ENCODE measurements at places on chromosomes 6 and 20.

GRCh38 chr20:40431611-40432010 is 257.4 kb downstream of the MAFB start:
- no peak for DNase-seq

DNA sequence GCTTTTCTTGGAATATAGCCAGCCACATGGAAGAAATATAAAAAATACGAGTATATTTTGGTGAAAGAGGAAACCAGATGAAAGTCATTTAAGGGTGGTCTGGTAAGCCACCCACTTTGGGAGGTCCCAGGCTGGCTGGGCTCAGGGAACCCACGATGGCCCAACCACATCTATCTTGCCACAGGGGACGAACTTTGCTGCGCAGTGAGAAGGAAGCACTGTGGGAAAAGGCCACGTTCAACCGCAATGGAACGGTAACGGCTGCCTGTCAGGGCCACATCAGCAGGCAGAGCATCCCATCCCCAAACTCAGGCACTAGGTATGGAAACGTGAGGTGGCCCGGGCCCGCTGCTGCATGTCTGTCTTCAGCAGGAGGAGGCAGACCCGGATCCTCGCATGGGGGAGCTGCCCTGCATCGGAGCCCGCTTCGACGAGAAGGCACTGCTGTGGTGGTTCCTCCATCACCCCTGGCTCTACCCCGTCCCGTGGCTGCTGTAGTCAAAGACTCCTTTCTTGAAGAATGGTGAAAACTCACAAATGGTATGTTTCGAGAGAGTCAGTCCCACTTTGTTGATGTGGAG is 300.4 kb downstream of the KIF16B start:
- DNase-seq = no peak

DNA sequence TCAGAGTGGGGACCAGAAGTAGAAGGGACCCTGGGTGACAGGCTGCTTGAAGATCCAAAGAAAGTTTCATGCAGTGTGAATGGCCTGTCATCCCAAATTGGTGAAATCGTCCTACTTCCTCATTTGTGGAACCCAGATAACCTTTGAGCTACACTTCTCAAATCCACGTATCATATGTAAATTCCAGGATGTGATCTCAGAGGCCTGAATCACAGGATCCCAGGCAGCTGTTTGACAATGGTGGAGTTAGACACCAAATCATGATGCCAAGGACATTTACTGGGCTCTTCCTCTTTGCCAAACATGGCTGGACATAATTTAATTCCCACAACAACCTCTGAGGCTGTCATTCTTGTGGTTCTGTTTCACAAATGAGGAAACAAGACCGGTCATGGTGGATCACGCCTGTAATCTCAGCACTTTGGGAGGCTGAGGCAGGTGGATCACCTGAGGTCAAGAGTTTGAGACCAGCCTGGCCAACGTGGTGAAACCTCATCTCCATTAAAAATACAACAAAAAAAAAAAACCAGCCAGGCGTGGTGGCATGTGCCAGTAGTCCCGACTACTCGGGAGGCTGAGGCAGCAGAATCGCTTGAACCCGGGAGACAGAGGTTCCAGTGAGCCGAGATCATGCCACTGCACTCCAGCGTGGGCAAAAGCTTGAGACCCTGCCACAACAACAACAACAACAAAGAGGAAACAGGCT is 39.9 kb upstream of the TTPAL start:
- no peak for DNase-seq

- DNase-seq = no peak
These were observed 144.3 kb downstream of the TBC1D7 start for GRCh38 chr6:13184089-13184468.

DNA sequence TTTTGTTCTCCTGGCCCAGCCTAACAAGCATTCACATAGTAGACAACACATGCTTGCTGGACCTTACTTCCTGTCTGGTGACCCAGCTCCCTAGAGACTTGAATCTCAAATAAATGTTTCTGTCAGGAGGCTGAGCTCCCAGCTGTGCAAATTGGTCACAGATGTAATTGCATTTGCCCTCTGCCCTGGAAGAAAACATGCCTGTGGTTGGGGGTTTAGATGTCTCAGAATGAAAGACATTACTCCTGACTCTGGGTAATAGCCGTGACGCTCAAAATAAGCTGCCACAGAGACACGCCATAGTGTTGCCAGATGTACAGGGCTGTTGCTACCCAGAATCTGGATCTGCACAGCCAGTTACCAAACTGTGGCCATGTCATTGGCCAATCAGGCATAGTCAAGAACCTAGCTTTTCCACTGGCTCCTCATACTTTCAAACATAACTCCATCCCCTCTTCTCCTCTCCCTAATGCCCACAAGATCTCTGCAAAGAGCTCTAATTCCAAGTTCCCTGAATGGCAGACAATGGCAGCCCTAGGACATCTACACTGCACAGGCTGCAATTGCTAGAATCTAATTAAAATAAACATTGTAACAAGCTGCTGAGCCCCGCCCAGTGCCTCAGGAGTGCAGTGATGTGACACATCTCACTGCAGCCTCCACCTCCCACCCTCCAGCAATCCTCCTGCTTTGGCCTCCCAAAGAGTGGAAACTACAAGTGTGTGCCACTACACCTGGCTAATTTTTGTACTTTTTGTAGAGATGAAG is 32.8 kb upstream of the GMPR start:
- no peak for DNase-seq

DNA sequence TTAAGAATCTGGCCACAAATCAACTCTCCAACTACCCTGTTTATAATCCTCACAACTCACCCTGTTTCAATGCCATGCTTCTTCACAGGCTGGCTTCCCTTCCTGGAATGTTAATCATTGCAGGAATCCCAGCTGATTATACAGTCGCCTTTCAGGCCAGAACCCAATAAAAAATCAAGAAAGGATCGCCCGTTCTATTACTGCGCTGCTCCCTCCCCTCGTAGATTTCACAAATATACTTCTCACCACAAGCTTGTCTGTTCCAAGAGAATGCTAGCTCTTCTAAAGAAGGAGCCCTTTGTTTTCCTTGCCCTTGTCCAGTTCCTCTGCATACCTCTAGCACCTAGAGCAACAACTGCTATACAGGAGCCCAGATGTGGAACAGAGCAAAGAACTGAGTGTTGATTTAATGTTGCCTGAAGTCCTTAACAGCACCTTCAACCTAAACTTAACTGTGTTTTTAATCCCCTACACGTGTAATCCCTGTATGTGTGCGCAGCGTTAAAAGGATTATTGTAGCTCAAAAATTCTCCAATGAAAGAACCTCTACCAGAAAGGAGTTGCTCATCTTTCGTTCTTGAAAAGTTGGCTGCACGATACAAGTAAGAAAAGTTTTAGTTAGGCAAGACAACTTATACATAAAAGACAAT is 988 bp downstream of the ECHDC1 start:
- DNase-seq = no peak

DNA sequence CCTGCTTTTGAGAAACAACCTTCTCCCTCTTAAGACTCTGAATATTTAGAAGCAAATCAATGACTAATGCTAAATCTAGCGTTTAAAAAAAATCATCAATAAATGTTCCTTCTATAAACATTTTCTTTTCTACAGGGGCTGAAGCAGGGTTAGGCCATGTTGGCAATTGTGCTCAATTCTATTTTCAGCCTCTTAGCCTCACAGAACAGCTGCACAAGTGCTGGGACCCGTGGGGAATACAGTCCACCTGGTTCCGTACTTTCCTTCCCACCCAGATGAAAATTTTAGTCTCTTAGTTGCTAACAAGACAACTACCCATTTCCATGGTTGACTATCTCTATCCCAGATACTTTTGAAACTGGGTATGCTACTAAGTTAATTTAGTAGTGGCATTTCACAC is 138.6 kb downstream of the RPS12 start:
- no peak for DNase-seq

DNA sequence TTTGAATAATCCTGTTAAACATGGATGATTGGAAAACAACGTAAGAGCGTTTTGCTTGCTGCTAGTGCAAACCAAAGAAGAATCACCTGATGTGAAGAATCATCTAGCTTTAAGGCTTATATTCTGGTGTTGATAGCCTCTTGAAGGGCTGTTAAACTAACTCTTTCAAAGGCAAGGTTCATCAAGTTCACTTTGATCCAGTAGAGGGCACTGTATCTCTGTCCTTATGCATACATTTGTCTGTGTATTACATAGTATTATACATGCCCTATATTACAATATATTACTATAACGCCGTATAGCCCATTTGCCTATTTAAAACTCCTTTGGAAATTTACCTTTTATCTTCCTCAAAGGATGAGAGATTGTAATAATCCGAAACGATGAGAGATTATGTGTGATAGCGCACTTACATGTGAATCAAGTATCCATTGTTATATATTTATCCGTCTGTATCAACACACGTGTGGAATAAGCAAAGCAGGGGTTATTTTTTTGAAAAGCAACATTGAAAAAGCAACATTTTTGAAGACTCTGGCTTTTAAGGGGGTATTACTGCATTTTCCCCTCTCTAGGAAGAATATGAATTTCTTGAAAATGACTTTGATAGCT is 50.8 kb upstream of the NRN1 start:
- no peak for DNase-seq

DNA sequence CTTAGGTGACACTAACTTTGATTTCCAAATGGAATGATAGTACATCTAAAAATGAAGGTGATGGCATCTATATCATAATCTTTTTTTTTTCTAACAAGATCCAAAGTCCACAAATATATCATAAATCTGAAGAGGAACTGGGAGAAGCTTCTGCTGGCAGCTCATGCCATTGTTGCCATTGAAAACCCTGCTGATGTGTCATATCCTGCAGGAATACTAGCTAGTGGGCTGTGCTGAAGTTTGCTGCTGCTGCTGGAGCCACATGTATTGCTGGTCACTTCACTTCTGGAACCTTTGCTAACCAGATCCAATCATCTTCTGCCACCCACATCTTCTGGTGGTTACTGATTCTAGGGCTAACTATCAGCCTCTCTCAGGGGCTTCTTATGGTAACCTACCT is 27.4 kb upstream of the KHDC1 start:
- DNase-seq = no peak

- peak; percentile 56 for DNase-seq
These were observed at the start of gene UBE2J1 for GRCh38 chr6:89352278-89353117. UBE2J1 (minus strand) TSS chr6:89352722; CDS start chr6:89352569, 153 bp downstream.

- DNase-seq = no peak
These were observed 951 bp downstream of the NRSN2 start for GRCh38 chr20:347640-348484.

GRCh38 chr6:125154118-125154760 is 666 bp downstream of the TPD52L1 start:
- DNase-seq = peak; percentile 8

DNA sequence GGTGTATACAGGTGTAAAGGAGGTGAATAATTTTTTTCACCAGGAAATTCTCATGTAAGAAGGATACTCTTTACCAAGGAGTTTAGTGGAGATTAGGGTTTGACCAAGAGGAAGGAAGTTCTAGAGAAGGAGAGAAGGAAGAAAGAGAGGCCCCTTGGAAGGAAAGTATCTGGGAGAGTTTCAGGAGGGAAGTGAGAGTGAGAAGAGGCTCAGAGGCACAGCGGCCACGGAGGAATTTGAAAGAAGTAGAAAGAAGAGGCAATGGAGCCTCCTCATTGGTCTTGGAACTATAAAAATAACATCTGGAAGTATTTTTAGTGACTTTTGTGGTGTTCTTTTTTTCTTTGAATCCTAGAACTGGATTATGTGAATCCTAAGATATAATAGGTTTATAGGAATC is 50.8 kb upstream of the MCUR1 start:
- DNase-seq = no peak

DNA sequence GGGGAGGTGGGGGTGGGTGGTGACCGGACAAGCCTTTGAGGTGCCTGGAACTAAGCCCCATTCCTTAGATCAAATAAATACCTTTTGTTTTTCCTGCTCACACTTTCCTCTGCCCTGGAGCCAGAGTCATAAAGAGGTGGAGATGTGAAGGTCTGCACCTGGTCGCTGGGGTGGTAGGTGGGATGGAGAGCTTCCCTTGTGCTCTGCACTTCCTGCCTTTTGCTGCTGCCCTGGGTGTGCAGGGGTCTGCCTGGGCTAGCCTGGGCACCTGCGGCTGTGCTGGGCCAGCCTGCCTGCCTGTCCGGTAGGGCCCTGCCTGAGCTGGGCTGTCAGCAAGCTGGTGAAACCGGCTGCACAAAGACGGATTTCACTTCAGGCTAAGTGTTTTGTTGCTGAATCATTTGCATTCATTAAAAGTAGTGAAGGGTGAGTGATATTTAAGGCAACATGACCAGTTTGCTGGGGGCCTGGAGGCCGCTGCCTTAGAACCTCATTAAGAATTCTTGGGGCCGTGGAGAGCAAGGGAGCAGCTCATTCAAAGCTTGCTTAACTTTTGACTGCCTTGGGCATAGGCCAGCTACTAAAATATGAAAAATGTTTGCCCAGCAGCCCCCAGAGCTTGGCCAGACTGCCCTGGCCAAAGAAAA is 20.5 kb downstream of the PTK7 start:
- no peak for DNase-seq

Measured in stimulated activated CD4-positive, alpha-beta T cell treated with anti-CD3 and anti-CD28 coated beads, TNF-alpha, amount 100 ng/mL, for 48 hours (primary cell).